SK-N-DZ (cell line): ENCODE measurements at places on chromosomes 11 and 22.

- DNase-seq: no peak
Observed at GRCh38 chr22:44947049-44947448, 62.8 kb downstream of the PHF21B start.

DNA sequence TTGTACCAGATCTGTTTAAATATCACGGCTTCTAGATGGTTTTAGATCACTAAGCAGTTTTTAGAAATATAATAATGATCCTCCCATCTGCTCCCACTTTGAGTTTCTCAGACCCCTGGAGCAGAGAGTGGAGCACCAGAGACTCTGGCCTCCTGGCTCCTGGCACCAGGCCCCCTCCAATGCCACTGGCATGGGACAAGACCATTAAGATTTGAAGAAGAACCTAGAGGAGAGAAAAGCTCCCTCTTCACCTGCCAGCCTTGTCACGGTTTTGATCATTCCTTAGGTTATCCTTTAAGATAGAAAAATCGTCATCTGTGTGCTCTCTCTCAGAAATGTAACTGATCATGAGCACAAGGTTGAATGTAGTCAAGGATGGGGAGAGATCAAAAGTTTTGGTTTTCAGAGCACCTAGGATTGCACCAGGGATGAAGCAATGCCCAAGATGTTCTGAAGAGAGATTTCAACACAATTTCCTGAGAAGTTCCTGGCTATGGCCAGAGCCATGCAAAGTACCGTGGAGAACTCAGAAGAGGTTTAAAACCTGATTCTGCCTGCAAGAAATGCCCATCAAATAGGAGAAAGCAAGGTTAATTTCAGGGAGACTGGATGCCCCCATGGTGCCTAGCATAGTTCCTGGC is 22.2 kb downstream of the IL10RA start:
- DNase-seq: no peak

- peak; percentile 73 for DNase-seq
Observed at GRCh38 chr11:65884716-65885092, 3.6 kb downstream of the FIBP start.

DNA sequence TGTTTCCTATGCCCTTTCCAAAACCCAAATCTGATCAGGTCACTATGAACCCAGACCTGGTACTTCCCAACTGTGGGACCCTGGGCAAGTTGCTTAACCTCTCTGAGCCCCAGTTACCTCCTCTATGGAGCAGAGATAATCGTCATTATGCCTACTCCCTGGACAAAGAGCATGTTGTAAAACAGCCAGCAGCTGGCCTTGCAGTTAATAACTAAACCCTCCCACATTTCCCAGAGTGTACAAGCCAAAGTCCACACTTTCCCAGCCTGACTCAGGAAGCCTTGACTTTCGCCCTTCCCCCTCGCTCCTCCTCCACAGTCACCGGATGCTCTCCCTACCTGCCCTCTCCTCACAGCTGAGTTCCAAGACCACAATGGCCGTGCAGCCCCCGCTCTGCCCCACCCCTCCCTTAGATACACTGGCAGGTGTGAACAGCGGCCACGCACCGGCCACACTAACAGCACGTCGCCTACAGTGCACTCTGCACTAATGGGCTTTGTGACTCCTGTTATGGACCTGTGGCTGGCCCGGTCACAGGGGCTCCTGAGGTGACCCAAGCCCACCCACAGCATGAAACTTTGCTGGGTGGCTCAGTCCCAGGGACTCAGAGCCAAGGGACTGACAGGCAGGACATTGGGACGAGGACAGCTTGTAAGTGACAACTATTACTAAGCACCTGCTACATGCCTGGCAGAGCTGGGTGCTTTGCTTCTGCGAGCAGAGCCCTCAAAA is 15.6 kb upstream of the MFNG start:
- DNase-seq: no peak

DNA sequence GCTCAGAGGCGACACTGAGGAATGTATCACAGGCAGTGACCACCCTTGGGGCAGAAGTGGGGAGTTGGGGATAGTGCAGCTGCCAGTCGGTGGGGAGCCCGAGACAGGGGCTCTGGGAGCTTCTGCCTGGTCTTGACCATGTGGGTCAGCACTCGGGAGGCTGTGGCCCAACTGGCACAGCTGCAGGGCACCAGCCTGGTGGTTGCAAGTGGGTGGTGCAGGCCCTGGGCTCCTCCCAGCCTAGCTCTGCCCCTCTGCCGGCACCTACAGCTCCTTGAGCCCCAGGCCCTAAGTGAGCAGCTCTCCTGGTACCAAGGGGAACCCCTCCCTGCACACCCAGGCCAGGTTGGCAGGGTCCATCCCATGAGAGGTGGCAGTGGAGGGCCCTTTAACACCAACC is 12.6 kb upstream of the RASL10A start:
- no peak for DNase-seq

- DNase-seq: no peak
Observed at GRCh38 chr11:45798793-45799441, 6.0 kb upstream of the SLC35C1 start.

DNA sequence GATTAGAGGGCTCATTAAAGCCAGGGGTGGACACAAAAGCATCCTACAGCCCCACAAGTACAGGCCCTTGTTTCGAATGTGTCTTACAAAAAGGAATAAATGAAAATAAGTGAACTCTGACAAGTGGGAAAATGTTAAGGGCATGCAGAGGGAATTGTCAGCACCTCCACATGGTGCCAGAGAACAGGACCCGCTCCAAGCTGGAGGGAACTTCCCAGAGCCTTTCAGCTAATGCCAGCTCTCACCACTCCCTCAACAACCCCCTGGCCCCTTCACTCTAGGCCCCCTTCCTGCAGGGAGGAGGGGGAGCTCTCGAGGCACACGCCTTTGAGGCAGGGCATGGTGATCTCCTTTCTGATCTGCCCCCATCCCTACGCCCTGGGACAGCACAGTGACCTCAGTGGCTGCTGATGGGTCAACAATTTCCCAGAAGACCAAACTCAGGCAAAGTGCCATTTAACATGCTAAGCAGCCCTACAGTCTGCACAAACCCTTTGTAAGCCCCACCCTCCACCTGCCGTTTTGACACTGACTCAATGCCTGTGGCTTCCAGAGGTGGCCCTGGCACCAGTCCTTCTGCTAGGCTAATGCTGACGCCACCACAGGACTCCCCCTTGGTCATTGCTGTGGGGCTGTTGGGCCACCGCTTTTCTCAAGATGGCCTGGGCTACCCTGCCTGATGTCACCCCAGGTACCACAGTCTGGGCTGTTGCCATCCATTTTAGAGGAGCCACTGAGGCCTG is 12.5 kb upstream of the CHST1 start:
- DNase-seq: no peak

- DNase-seq: no peak
Observed at GRCh38 chr22:41668971-41669911, 19.4 kb downstream of the SNU13 start.

- DNase-seq: no peak
Observed at GRCh38 chr22:41766476-41766875, 34.0 kb upstream of the CCDC134 start.
